ENCODE measurements at places on chromosomes 13 and 19.

DNA sequence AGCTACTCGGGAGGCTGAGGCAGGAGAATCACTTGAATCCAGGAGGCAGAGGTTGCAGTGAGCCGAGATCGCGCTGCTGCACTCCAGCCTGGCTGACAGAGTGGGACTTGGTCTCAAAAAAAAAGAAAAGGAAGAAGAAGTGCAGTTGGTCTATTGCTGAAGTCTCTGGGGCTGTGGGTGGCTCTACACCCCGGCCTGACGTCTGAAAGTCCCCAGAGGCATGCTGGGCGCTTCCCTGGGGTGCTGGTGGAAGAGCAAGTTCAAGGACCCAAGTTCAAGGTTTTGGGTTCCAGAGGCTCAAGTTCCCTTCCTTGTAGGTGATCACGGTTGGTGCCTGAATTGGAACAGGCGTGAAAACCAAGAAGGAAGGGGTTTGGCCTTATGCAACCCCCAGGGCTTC, 3.8 kb downstream of the HCN2 start:
- DNase-seq: no peak

GRCh38 chr19:39401549-39402345, 4.9 kb upstream of the ZFP36 start:
- peak; percentile 93 for DNase-seq

GRCh38 chr19:33064792-33065550, at the start of gene RHPN2:
Gene RHPN2, minus strand, starts transcription at chr19:33064888. Its CDS starts 36 bp downstream, at chr19:33064852.
- peak; percentile 40 for DNase-seq

DNA sequence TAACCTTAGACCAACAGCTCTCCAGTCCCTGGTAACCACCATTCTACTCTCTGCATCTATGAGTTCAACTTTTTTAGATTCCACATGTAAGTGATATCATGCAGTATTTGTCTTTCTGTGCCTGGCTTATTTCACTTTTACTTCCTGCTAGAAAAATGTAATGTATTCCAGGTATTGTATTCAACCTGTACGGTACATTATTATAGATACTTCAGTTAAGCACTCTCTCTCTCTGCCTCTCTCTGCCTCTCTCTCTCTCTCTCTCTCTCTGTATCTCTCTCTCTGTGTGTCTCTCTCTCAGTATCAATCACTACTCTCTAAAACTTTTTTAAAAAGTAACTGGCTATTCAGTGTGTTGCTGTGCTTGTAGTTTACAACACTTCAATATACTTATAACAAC, 8.4 kb downstream of the DACH1 start:
- DNase-seq: no peak

DNA sequence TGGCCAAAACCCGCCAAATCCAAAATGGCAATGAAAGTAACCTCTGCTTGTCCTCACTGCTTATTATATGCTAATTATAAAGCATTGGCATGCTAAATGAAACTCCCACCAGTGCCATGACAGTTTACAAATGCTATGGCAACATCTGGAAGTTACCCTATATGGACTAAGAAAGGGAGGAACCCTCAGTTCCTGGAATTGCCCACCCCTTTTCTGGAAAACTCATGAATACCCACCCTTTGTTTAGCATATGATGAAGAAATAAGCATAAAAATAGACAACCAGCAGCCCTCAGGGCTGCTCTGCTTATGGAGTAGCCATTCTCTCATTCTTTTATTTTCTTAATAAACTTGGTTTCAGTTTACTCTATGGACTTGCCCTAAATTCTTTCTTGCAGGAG, 269.8 kb downstream of the OLFM4 start:
- no peak for DNase-seq

DNA sequence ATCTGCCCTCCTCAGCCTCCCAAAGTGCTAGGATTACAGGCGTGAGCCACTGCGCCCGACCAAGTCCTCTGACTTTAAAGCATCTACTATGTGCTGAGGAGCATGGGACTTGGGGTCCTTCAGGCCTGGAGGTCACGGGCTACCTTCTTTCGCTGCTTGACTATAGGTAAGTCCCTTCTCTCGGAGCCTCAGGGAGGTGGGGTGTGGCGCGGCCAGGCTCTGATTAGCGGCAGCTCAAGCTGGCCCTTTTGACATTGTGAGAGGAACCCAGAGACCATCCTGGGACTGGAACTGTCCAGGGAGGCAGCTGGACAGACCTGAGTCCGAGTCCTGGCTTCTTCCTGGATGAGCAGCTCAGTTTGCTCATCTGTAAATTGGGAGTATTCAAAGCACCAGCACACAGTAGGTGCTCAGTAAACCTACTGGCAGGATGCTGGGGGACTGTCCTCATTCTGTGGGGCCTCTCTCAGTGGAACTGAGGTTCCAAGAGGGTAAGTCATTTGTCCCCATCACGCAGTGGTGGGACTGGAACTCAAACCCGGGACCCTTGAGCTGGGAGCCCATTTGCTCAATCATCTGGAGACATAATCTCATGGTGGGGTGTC, 780 bp downstream of the FCER2 start:
- no peak for DNase-seq

DNA sequence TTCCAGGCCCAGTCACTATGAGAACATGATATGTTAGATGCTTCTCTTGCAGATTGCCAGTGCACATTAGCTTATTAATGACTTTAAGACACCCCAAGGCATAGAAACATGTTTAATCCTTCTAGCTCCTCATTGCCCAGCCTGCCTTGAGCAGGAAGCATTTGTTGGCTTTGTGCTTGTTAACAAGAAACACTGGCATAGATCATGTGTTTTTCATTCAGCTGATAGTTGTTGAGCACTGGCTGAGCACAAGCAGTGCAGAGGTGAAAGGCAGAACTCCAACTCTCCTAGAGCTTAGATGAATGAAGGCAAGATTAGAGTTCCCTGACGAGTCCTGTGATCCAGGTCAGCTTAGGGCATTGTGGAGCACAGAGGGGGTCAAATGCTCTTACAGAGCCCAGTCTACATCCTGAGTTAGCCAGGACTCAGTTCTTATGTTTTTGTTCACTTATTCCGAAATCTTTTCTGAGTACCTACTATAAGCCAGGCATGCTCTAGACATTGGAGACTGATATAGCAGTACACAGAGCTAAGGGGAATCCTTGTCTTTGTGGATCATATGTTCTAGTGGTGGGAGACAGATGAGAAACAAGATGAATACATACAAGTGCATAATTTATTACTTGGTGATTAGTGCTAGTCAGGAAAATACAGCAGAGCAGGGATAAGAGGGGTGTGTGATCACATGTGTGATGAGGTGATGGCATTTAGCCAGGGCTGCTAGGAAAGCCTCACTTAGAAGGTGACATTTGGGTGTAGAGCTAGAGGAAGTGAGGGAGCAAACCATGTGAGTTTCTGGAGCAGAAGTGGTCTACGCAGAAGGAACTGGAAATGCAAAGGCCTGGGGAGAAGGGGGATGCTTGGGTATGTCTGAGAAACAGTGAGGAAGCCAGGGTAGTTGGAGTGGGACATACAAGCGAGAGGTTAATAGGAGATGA, 101.2 kb downstream of the WASF3 start:
- no peak for DNase-seq

GRCh38 chr19:28351761-28352160, 861.2 kb downstream of the UQCRFS1 start:
- DNase-seq: no peak

DNA sequence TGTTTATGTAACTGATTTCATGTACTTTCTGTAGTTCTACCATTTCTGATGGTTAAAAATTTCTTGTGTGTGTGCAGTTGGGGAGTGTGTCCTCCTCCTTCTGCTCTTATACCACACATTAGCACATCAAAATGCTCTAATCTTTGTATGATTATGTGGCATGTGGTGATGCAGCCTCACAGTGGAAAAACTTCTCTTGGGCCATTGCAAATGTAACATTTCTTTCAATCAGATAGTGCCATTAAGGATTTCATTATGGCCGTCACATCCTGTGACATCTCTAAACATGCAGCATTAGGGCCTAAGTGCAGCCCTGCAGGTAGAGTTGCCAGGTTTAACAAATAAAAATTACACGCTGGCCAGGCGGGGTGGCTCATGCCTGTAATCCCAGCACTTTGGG, 24.9 kb upstream of the ALOX5AP start:
- DNase-seq: no peak
